Left forelimb (tissue), 1 donor: ENCODE measurements at places on chromosomes 7 and 10.

- no peak for DNase-seq
These were observed 964.4 kb downstream of the PCDH15 start for GRCh38 chr10:53836638-53837037.

- DNase-seq = no peak
These were observed 28.9 kb upstream of the EZH2 start for GRCh38 chr7:148912758-148913541.

DNA sequence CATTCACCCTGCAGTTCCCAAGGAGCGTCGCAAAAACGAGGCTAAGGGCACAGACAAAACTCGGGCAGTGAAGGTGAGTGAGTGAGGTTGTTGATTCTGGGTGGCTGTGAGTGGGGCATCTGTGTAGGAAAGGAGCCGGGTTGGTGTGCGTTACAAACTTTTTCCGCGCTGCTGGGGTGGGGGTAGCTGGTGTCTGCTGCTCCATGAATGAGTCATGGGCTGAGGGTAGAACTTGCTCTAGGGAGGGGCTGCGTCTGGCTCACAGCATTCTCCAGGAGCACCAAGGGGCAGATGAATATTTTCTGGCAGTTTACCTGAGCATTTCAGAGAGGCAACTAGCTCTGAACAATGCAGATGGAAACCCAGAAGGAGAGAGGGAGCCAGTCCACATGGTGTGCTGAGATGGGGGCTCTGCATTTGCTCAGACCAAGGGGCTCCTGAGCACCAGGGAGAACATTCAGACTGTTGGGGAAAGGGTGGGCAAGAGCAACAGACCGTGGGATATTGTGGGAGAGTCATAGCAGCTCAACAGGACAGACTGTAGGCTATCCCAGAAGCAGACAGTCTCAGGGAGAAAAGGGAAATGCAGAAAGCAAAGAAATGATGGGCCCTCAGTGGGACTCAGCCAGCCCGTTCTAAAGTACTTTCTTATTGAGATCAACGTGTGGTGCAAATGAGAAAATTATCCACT, 18.8 kb downstream of the NOBOX start:
- DNase-seq = peak; percentile 15

- no peak for DNase-seq
These were observed 94.2 kb downstream of the POLL start for GRCh38 chr10:101493782-101494281.

- no peak for DNase-seq
These were observed 53.5 kb upstream of the SVIL start for GRCh38 chr10:29688230-29688661.

GRCh38 chr10:101256387-101256786, 27.1 kb upstream of the LBX1 start:
- no peak for DNase-seq

GRCh38 chr10:85315657-85316056, 987.3 kb downstream of the CCSER2 start:
- DNase-seq = no peak

GRCh38 chr10:74705358-74705980, 120.9 kb upstream of the KAT6B start:
- no peak for DNase-seq

DNA sequence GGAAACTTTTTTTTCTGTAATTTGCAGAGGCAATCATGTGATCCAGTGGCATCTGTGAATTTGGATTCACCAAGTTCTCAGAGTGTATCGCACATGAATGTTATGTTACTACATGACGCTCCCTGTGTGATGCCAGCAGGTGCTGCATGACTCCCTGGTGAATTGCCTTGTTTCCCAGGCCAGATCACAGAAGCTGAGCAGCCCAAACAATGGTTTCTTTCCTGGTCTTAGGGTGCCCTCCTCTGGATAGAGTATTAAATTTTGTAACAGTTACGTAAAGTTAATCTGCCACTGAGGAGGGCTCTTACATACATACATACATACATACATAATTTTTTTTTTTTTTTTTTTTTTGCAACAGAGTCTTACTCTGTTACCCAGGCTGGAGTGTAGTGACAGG, 3.6 kb downstream of the ZSCAN21 start:
- no peak for DNase-seq

GRCh38 chr10:46309511-46310142, 22.8 kb downstream of the ANTXRL start:
- DNase-seq = no peak

DNA sequence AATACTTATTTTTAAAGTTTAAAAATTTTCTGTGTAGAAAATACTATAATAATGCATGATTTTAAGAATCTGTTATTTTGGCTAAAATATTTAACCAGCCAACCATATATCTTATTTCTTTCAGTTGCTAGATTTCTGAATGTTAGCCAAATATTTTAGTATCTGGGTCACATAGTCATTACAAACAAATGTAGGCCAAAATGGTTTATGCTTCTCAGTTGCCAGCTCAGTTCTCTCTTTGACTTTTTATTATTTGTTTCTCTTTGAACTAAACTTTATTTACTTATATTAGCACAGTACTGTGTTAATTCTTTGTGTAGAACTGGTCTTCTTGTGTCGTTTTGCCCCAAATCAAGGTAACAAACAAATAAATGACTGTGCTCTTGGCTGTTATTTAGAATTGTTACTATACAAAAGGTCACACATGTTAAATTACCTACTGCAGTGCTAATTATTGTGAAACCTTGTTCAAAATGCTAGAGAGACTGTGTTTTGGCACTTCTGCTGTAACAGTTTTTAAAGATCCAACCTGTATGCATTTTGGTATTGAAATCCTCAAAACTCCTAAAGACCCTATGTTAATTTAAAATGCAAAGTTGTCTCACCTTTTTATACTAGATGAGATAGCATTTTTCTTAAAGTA, 39.8 kb downstream of the ZEB1 start:
- DNase-seq = no peak

GRCh38 chr7:31003721-31004120, 40.0 kb downstream of the GHRHR start:
- no peak for DNase-seq

DNA sequence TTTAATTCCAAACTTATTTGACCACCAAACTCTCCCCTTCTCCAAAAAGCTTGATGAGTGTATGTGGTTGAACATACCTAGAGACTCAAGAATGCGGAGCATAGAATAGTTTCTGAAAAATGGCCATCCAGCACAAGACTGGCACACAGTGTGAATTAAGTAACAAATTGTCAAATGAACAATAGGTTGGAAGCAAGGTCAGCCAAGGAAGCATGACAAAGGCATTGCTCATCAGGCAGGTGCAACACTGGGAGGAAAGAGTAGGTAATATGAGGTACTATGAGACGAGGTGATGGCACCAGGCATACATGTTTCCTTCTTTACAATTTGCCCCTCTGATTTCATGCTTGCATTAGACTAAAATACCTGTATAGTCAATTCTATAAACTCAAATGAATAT, 73.7 kb downstream of the DKK1 start:
- DNase-seq = no peak

GRCh38 chr7:105493923-105494315, 28.2 kb downstream of the PUS7 start:
- DNase-seq = no peak

GRCh38 chr7:98679741-98680140, 62.7 kb downstream of the NPTX2 start:
- no peak for DNase-seq

DNA sequence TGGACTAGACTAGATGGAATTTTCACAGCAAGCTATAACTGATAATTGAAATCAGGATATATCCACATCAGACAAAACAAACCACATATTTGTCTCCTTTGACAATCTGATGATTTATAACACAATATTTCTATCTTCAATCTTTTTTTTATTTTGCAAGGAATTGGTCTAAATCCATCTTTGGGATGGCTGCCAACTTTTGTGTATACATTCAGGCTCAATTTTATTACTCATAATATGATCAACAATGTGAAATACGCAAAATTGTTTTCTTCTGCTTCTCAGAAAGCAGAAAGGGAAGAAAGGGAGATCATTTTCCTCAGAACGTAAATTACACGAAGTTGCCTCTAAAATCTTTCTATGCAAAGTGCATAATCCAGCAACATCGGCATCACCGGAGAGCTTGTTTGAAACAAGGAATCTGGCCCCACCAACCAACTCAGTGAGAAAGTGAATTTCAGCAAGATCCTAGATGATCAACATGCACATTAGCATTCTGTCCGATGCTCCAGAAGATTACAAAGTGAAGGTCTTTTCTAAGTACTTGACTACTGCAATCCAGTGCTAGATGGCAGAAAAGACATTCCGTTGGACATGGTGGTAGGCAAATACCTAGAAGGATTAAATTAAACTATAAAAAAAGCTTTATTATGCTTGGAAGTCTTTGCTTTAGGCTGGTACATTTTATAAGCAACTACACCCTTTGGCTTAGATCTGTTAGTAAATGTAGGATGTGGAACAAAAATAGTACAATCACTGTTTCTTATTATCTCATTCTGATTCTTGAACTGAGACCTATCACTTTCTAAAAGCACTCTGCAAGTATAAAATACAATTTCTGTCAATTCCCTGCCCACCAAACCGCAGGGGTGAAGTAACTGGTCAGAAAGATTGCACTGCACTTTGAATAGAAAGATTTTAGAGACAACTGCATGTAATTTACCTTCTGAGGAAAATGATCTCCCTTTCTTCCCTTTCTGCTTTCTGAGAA, 126.4 kb upstream of the RSU1 start:
- no peak for DNase-seq

GRCh38 chr10:86306628-86307278, 59.8 kb downstream of the GRID1 start:
- peak; percentile 67 for DNase-seq

DNA sequence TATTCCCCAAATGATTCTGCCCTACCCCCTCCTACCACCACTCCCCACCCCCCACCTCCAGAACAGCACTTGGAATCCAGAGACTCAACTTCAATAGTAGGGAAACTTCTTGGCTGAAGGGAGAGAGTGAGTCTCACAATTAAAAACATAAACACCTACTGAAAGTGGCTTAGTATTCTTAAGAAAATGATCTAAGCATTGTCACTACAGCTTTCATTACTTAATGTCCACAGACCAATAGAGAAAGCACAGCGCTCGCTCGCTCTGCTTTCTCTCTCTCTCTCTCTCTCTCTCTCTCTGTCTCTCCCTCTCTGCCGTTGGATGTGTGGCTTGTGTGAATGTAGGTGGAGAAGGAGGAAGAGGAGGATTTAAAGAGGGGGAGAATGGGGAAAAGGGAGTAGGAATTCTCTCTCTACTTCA, 1.5 kb upstream of the SEMA3A start:
- DNase-seq = no peak

- DNase-seq = no peak
These were observed 189.9 kb downstream of the ZEB1 start for GRCh38 chr10:31508882-31509281.

DNA sequence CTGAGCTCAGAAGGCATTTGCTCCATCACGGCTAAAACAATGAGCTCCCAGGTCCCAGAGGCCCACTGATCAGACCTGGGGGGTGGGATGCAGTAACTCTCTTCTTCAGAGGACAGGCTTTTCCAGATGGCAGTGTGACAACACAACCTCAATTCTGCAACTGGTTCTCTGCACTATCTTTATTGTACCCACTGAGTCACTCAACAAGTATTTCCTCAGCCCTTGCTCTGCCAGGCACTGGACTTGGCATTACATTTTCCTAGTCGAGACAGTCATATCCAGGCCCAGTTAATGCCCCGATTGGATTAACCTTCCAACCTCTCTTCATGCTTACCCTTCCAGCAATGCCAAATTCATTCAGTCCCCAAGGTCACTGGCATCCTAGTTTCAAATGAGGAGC, 72.6 kb downstream of the JAZF1 start:
- DNase-seq = no peak

GRCh38 chr7:157568106-157568769, 231.4 kb downstream of the DNAJB6 start:
- DNase-seq = no peak

DNA sequence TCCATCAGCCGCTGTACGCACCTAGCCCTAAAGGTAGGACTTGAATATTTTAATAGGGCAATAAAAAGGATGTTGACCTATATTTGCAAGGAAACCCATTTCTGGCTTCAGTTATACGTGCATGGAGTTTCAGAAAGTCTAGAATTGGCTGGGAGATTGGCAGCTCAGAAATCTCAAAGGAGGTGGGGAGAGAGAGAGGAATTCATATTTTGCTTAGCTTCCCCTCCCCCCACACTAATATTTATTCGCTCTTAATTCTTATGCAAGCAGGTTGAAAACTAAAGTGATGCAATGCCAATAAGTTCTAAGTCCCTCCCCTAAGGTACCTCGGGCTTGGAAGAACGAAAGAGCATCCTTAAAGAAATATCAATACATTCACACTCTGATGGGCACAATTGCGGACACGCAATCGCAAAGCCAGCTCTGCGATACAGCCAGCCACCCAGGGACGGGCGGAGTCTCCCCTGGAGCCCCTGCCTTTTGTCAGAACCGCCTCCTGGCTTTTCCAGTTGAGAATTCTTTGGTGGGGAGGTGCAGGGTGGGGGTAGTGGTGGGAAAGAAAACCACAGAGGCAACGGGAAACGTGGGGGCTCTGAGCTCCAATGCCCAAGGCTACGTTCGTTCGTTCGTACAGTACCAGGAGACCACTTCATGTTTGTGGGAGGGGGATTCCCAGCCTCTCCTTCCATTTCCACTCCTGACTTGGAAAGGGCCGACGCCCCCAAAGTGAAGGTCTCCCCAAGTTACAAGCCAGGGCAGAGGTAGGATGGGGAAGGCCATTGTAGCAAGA, 1.3 kb downstream of the SHH start:
- DNase-seq = no peak

DNA sequence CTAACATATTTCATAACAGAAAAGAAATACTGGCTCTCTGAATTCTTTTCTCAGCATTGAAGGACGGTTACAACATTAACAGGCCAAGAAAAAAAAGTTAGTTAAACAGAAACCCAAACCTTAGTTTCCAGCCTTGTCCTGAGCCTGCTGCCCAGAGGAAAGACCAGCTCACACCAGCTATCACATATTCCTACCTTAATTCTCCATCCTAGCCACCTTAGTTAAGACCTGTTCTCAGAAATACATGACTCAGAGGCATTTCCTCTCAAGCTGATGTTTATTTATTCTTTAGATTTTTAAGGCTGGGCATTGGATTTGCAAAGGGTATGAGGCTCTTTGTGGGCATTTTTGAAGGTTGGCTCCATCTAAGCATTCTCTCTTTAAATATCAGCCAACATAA, 34.3 kb upstream of the ADAM12 start:
- DNase-seq = no peak

- DNase-seq = no peak
These were observed 937.1 kb downstream of the REEP3 start for GRCh38 chr10:64458306-64458705.

GRCh38 chr10:3476640-3477448, 304.3 kb upstream of the PITRM1 start:
- DNase-seq = no peak

- DNase-seq = no peak
These were observed at the start of gene CPN1 for GRCh38 chr10:100081075-100082001. TSS of gene CPN1 (minus strand) at chr10:100081869. CDS start at chr10:100081625, 244 bp downstream.
